NCI-H1417 treated with DMSO at 0.1 percent for 48 hours (cell line): ENCODE measurements at places on chromosomes 5 and 9.

GRCh38 chr9:98523231-98523901 is 185.4 kb downstream of the GABBR2 start:
- DNase-seq, result no peak

- DNase-seq, result no peak
Measured at GRCh38 chr5:50808406-50808805, 142.0 kb downstream of the PARP8 start.

- no peak for DNase-seq
Measured at GRCh38 chr9:18385696-18386490, 88.1 kb upstream of the ADAMTSL1 start.

- no peak for DNase-seq
Measured at GRCh38 chr5:56264417-56265025, 31.4 kb upstream of the ANKRD55 start.

- no peak for DNase-seq
Measured at GRCh38 chr5:115816226-115817081, at the start of gene CDO1. Gene CDO1 (minus strand): TSS chr5:115816659. CDS start chr5:115816397, 262 bp downstream.

DNA sequence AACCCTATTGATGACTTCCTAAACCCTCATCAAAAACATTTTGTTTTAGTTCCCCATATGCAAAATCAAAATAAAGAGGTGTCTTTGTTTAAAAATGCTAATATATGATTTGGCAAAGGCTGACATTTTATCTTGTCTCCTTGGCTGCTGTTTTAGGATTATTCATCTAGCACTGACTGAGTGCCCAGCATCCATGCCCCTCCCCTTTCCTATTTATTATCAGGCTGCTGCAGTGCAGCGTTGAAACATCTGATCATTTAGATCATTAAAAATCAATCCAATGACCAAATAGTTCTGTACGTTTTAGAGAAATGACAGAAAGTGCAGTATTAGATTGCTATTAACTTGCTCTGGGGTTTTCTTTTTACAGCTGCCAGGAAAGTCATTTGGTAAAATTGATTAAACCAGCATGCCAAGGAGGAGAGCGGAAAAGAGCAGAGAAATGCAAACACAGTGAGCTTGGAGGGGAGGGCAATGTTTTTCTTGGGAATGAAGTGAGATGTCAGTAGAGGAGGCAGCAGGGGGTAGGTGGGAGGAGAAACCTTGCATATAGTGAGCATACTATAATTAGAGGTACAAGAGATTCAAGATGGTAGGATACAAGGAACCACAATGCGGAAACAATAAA is 286.3 kb downstream of the PDE4D start:
- DNase-seq, result no peak

GRCh38 chr5:173963867-173964441 is 25.0 kb upstream of the C5orf47 start:
- no peak for DNase-seq
